ENCODE measurements at places on chromosomes 1 and 21.

- DNase-seq, result no peak
These were observed 27.2 kb upstream of the CSF1 start for GRCh38 chr1:109883248-109883955.

- DNase-seq, result no peak
These were observed 160.2 kb downstream of the VAV3 start for GRCh38 chr1:107804741-107805140.

GRCh38 chr1:200692316-200692715 is 22.6 kb upstream of the DDX59 start:
- DNase-seq, result no peak

DNA sequence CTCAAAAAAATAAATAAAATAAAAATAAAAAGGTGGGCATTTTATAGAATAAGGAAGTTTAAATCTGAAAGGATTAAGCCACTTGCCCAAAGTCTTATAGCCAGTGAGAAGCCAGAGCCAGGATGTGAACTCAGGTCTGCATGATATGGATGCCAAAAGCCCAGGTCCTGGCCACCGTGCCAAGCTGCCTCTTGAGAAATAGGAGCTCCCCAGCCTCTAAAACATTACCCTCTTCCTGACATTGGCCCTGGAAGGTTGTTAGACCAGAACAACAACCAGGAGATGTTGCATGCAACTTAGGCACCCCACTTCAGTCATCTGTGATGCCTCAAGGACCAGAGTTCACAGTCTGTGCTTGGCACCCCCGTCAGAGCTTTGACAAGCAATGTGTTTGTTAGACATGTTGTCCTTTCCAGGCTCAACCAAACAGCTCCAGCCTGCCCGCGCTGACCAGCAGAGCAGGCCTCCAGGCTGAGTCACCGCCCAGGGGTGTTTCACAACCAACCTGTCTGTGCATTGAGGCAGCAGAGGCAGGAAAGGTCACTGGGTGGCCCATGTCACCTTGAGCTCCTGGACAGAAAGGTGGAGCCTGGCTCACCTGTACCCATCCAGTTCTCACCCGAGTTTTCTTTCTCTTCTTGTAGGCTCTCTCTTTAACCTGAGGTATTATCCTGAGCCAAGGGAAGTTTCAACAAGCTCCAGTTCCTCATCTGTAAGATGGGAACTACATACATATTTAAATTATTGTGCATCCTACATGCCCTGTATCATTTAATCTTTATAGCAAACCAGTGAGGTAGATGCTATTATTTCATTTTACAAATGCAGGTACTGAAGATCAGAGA is 14.9 kb upstream of the MED18 start:
- no peak for DNase-seq

DNA sequence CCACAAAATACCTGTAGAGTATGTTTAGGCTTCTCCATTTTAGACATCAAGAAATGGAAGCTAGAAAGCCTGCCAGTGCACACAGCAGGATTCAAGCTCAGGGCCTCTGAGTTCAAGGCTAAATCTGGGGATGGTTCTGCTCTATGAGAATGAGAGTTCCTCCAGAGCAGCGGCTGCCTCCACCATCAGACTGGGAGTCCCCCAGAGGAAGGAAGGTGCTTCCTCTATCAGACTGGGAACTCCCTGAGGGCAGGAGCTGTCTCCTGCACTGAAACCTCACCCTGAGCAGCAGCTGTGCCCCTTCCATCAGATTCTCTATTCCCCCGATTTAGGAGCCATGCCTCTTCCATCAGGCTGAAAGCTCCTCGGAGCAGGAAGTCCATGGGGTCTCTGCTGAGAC is 20.1 kb downstream of the PLA2G5 start:
- DNase-seq, result no peak

- no peak for DNase-seq
These were observed 21.3 kb downstream of the TMCC2 start for GRCh38 chr1:205248793-205249601.

- DNase-seq, result no peak
These were observed 18.7 kb downstream of the UBL4B start for GRCh38 chr1:110130989-110131388.

DNA sequence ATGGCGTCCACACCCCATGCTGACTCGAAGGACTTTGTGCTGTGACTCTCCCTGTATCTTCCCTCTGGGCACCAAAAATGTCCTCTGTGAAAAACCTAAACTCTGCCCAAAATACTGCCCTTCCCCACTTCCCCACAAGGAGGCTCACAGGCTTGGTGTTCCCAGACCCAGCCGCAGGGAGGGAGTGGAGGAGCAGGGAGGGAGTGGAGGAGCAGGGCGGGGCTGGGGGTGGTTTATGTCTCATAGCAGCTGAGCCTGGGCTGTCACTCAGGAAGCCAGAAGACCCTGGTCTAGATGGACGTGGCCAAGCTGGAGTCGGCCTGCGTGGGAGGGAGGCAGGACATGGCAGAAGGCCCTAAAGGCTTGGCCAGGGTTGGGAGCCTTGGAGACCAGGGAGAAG is 461.7 kb downstream of the PTPRU start:
- DNase-seq, result no peak

- no peak for DNase-seq
These were observed 572 bp downstream of the FUCA1 start for GRCh38 chr1:23867542-23867894.

DNA sequence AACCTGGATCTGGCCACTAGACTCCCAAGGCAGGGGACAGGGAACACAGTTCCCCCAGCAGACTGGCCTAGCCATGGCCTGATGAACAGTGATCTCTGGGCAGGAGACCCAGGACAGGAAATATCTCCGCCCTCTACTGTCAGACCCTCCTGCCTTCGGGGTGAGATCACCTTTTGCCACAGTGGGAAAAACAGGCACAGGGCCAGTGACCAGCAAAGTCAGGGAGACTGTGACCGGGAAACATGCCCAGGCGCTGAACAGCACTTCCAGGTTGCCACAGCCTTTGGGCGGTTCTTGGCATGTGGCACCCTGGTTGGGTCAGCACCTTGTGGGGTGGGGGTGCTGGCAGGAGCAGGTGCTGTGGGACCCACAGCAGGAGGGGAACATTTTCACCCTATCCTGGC is 8.9 kb upstream of the ZNF669 start:
- no peak for DNase-seq

GRCh38 chr1:62288224-62288623 is 31.0 kb downstream of the KANK4 start:
- no peak for DNase-seq

DNA sequence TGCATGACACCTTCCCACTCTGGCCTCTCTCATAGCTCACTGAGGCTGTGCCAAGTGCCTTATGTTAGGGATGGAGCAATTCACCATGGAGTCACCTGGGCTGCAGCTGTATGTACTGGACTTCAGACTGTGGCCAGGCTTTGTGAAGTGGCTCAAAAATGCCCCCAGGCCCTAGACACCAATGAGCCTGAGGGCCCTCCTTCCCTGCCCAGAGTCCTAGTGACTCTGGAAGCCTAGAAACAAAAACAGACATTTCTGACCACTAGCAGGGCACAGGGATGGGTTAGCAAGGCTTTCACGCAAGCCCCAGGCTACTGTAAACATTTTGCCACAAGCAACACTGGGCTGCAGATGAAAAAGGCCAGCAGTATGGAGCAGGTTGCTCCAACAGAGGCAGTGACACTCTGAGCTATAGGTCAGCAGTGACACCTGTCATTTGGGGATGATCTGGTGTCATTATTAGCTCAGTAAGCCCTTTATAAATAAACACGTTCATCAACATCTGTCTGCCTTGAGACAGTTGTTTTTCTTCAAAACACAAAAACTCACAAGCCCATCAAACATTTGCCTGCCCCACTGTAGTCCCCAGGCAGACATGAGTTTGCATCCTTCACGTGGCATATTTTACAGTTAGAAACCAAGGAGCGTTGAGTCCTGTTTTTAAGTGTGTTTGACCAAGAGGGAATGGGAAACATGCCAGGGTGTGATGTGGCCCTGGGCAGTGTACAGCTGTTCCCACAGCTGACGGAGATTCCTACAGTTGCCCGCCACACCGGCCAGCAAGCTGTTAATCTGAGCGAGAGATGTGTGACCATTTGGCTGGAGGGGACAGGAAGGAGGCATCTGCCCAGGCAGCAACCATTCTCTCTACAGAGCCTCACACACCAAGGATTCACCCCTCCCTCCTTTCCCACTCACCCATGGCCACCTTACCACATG is 66.8 kb downstream of the KCNN3 start:
- DNase-seq, result no peak

GRCh38 chr1:53207726-53208125 is 11.1 kb downstream of the CPT2 start:
- no peak for DNase-seq

- no peak for DNase-seq
These were observed 122.9 kb upstream of the DAB1 start for GRCh38 chr1:57546549-57547330.

- no peak for DNase-seq
These were observed 29.1 kb downstream of the PLPP3 start for GRCh38 chr1:56550138-56550858.

DNA sequence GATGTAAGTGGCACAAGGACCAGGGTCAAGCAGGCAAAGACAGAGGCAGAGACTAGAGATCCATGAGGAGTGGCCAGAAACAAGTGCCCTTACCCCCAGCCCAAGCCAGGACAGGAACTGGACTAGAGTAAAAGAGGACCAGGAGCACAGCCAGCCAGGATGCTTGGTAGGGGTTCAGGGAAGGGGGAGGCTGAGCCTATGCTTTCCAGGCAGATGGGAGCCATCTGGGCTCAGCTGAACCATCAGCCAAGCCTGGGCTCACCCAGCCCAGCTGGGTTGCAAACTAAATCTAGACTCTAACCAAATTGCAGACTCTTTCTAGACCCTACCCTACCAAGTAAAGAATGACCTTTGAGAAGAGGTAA is 15.2 kb downstream of the PDZK1IP1 start:
- DNase-seq, result no peak

GRCh38 chr1:161743231-161743630 is 6.4 kb upstream of the DUSP12 start:
- DNase-seq, result no peak

DNA sequence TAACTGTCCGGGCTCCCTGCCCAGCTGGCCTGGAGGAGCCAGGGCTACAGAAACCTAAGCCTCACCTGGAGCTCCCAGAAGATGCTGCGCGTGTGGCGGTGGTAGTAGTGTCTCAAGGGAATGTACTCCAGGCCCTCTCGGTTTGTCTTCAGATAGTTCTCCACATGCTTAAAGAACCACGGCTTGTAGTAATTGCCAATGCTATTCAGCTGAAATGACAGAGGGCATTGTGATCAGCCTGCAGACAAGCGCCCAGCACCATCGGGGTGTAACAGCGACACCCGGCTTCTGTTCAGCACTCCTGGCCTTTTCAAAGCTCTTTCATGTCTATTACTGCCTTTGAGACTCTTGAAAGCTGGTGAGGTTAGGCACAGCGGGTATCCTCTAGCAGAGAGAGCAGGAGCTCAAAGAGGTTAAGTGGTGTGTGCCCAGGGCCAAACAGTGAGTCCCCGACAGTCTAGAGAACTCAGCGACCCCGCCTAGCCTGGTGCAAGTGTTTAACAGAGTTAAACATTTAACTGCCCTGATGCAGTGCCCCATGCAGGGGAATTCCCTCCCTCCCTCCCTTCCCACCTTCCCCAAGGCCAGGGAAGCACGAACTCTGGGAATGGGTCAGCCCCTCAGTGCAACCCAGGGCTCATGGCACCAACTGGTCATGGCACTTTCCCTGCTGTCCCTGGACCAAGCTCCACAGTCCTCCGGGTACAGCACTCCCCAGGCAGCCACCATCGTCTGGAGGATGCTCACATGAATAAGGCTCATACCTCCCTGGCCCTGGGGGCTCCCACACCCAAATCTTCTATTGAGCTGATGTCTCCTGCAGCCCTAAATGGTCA is 21.5 kb downstream of the DHCR24 start:
- DNase-seq, result no peak

- DNase-seq, result no peak
These were observed 2.7 kb upstream of the MYCBP start for GRCh38 chr1:38875811-38876210.

- no peak for DNase-seq
These were observed 76.9 kb downstream of the C1orf21 start for GRCh38 chr1:184463680-184464079.

- no peak for DNase-seq
These were observed 35.3 kb upstream of the BCAR3 start for GRCh38 chr1:93716941-93717368.

DNA sequence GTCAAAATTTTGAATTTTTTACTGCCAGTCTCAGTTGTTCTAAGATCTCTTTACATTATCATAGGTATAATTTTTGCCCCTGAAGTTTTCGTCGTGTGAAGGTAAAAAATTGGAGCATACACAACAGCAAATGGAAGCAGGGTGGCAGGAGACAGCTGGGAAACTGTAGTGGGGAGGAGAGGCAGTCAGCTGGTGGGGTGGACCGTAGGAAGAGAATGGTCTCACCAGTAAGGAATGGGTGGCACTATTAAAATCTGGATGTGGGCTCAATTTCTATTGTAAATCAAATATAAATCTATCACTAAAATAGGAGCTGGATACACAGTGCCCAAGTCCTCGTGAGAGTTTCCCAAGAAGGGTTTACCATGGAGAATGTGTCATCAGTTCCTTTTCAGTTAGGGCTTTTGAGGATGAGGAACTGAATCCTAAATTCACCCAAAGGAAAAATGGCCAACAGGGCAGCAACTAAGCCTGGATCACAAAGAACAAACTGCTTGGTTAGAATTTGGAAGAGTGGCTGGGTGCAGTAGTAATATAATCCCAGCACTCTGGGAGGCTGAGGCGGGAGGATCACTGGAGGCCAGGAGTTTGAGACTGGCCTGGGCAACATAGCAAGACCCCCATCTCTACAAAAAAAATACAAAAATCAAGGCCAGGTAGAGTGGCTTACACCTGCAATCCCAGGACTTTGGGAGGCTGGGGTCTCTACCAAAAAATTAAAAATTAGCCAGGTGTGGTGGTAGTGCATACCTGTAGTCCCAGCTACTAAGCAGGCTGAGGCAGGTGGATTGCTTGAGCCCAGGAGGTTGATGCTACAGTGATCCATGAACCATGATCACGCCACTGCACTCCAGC is 10.5 kb upstream of the IRF2BP2 start:
- no peak for DNase-seq

GRCh38 chr1:65756616-65757015 is 36.1 kb upstream of the PDE4B start:
- DNase-seq, result no peak

GRCh38 chr1:209876078-209876800 is 48.5 kb downstream of the UTP25 start:
- DNase-seq, result no peak

DNA sequence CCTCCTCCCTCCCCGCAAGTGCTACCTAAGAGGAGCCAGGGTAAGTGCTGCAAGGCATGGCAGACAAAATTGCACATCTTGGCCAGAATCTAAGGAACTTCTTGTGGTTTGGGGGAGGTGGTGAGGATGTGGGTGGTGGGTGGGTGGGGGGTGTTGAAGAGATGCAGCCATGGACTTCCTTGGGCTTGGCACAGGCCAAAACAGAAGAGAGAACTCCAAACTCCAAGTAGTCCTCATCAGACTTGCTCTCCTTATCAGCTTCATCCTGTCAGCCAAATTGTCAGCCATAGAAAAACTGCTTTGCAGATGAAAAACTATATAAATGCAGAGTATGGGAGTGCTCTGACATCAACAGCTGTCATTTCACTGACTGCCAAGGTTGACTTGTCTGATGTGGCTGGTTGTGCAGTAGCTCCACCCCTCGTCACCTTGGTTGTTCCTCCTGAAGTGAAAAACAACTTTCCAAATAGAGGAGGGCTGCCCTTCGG is 7.1 kb downstream of the AMIGO1 start:
- peak; percentile 55 for DNase-seq

GRCh38 chr21:37039411-37040075 is 33.0 kb downstream of the RIPPLY3 start:
- DNase-seq, result no peak

GRCh38 chr1:151720554-151720953 is 768 bp upstream of the RIIAD1 start:
- DNase-seq, result no peak
